ENCODE measurements at places on chromosomes 4 and X.

DNA sequence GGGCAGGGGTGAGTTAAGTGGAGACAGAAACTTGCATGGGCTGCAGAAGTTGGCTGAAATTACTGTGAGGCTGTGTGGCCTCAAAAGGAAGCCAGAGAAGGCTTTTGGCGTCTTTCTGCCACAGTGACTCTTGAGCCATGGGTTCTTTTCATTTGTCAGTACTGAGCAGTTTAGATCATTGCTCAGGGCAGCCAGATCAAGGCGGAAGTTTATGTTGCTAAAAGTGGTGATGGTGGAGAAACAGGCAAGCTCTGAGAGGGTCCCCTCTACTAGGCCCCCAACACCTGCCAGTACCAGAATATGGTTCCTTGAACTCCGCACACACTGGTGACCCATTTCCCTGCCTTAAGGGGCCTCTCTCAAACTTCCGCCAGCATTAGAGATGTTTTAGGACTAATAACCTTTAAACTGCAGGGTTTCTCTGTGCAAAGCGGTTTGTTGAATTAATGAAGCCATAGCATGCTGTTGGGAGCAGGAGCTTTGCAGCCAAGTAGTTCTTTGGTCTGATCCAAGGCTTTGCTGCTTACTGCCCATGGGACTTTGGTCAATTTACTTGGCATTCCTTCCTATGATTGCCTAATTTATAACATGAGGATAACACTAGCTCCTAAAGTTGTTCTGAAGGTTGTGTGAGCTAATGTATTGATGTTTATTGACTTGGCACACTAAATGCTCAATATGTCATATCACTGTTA is 34.5 kb downstream of the RNF175 start:
- H3K27me3 ChIP-seq, result no peaks in the 10 kb centered on the region
- no peaks in the 10 kb centered on the region for H3K36me3 ChIP-seq
- H3K4me1 ChIP-seq, result no peaks in the 10 kb centered on the region
- no peak overlapping the region for H3K4me3 ChIP-seq
- no peak overlapping the region for H3K27ac ChIP-seq

GRCh38 chr4:108972613-108973283 is 209.9 kb upstream of the ETNPPL start:
- no peaks in the 10 kb centered on the region for H3K27me3 ChIP-seq
- H3K27ac ChIP-seq, result peak overlapping the region; percentile 86
- no peak overlapping the region for H3K4me3 ChIP-seq
- no peaks in the 10 kb centered on the region for H3K36me3 ChIP-seq

GRCh38 chr4:40206426-40206825 is 9.6 kb downstream of the RHOH start:
- H3K4me1 ChIP-seq, result peaks cover 70% of the 10 kb centered on the region
- H3K4me3 ChIP-seq, result peak overlapping the region; percentile 98
- no peak for DNase-seq

- H3K27me3 ChIP-seq, result no peaks in the 10 kb centered on the region
- H3K4me1 ChIP-seq, result peaks cover 12% of the 10 kb centered on the region
- peak overlapping the region; percentile 63 for H3K27ac ChIP-seq
- H3K4me3 ChIP-seq, result no peak overlapping the region
These were observed 16.2 kb upstream of the FHL1 start for GRCh38 chrX:136130931-136131833.

- H3K27ac ChIP-seq, result no peak overlapping the region
- DNase-seq, result no peak
These were observed 101.7 kb downstream of the CHIC2 start for GRCh38 chr4:53962516-53963225.

- H3K36me3 ChIP-seq, result no peaks in the 10 kb centered on the region
- no peaks in the 10 kb centered on the region for H3K4me1 ChIP-seq
- no peak overlapping the region for H3K27ac ChIP-seq
- H3K27me3 ChIP-seq, result no peaks in the 10 kb centered on the region
These were observed 533.0 kb upstream of the ARX start for GRCh38 chrX:25548811-25549210.

Measured in activated CD4-positive, alpha-beta T cell treated with anti-CD3 and anti-CD28 coated beads for 36 hours (primary cell).